Right cardiac atrium (tissue), 5 donors: ENCODE measurements at places on chromosomes 5 and 9. TPM values are rescaled to one million over a fixed set of nuclear protein-coding genes. Genes with fewer than 3 reads are reported as not detected.
A peak's percentile ranks its signal among the peaks of the same experiment; 100 is the strongest.

GRCh38 chr5:83683836-83684235 is 36.8 kb downstream of the HAPLN1 start:
- no peak for DNase-seq

- DNase-seq, result no peak
These were observed 26.1 kb upstream of the RASGEF1C start for GRCh38 chr5:180235077-180235476.

DNA sequence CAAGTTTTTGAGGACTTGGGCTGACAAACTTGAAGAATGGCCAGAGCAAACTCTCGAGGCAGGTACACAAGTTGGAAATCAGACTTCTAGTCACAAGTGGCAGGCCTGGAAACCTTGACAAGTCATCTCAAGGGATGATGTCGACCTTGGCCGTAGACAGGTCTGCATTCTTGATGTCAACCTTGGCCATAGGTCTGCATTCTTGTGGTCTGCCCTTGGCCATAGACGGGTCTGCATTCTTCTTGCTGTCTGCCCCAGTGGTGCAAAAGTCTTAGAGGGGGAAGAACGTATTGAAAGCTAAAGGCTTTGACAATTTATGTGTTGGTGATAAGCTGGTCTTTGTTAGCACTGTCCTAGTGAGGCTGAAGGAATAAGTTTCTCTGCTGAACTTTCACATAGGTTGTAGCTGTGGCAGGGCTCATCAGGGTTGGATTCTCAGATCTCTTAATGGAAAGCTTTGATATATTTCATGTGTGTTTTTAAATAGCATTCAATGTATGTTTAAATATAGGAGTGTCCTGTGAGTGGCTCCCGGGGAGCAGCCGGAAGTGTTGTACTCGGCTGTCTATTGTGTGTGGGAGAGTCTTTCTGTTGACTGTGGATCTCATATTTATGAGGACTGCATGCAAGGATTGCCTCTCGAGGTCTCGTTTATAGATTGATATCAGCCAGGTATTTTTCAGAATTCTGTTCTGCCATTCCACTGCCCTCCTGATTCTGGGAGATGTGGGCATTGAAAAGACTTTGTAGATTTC is 27.0 kb downstream of the SUB1 start:
- no peak for DNase-seq

DNA sequence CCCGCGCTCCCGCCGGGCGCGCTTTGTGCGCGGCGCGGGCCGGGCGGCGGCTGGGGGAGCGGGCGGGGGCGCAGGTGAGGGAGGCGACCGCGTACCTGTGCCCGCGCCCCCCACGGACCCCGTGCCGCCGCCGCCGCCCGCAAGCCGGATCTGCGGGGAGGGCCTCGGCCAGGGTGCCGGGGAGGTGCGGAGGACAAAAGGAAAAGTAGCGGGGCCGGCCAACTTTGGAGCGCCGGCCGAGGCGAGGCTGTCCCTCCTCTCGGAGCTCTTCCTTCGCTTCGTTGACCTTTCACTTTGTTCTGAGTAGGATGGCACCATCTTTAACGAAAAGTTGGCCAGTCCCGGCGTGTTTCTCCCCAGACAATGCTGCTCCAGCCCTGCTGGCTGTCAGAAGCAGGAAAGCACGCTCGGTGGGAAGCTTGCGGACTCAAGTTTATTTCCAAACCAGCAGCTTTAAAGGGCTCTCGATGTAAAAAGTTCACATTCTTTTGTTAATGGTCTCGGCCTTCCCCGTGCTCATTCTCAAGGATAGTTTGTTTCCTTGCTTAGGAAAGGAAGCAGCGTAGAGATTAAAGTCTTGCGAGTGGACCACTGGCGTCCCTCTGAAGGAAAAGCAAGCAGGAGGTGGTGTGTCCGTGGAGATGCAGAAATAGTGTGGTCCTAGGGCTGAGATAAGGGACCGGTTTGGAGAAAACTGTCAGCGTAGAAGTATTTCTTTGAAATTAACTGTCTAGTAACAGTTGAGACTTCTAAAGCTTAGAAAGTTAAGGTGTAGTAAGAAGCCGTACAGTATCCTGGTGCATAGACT is 639 bp downstream of the EHMT1 start:
- DNase-seq, result peak; percentile 46

DNA sequence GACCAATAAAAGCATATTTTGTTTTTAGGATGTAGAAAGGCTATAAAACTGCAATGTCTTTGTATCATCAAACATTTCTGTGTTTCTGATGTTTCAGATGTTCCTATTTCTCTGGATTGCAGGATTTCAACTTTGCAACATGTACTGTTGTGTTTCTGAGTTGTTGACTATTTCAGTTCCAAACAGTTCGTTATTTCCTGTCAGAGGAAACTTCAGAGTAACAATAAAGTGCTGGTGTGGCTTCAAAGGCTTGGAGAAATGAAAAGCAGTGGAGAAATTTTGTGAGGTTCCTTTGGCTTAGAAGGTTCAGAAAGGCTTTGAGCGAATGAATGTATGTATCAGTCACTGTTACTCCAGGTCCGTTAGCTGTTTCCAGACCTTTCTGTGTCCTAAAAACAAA is 17.2 kb downstream of the TJP2 start:
- DNase-seq, result no peak

ELOVL7 gene
- total RNA-seq, result 0.29 TPM

CEP72 gene
- total RNA-seq, result 2.3 TPM

ARAP3 gene
- total RNA-seq, result 13.6 TPM

SPATA31E1 gene
- total RNA-seq, result not detected
